ENCODE measurements at places on chromosomes 5 and 9.

DNA sequence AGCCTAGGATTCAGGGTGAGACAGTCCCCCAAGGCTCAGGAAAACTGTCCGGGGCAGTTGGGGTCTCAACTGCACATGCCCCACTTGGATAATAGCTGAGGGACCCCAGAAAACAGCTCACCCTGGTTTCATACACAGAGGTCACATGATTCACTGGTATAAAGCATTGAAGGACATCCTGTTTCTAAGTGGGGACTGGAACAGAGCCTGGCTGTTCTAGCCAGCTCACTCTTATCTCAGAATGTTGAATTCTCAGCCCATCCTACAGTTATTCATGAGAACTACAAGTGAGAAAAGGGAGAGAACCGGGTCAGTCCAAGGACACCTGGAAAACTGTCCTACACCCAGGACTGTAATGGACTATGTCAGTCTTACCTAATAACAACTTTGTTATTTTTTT, 170.9 kb downstream of the FGF1 start:
- DNase-seq, result no peak

- DNase-seq, result no peak
Observed at GRCh38 chr5:143932584-143932983, 120.6 kb downstream of the HMHB1 start.

GRCh38 chr9:132143359-132143758, 18.5 kb upstream of the NTNG2 start:
- DNase-seq, result no peak

DNA sequence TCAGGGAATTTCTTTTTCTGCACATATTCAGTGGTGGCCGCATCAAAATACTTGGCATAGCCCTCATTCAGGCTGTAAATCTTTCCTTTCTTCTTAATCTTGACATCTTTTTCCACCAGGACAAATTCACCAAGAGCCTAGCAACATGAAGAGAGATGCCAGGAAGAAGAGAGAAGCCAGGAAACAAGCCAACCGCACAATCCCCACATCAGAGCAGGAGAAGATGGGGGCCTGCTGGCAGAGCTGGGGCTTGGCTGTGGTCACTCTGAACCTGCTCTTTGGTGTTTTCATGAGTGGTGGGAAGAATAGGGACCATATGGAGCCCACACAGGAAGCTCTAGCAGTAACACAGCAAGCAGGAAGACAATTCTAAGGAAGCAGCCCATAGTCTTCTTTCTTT, 12.4 kb downstream of the PCAT7 start:
- DNase-seq, result no peak

- no peak for DNase-seq
Observed at GRCh38 chr5:143635888-143636287, 176.1 kb upstream of the HMHB1 start.

GRCh38 chr5:14168793-14169262, 25.7 kb downstream of the TRIO start:
- no peak for DNase-seq

DNA sequence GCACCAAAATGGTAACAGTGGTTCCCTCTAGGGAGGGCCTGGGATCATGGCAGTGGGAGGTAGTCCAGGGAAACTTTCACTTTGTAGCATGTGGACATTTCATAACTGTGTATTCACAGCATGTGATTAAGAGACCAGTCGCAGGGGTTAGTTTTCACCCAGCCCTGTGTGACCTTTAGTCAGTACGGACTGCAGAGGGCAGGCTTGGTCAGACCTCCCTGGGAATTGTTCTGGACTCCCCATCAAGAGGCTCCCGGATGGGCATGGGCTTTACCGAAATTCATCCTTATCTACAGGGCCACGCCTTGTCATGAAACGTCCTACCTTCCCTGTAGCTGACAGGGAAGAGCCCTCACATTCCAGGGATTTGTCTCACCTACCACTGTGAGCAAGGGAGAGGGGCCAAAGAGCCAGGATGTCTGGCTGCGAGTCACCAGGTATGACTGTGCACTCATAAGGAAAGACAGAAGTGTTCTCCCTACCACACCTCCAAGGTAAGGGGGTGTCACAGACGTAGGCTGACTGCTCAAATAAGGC, 19.9 kb downstream of the GPX3 start:
- DNase-seq, result no peak

DNA sequence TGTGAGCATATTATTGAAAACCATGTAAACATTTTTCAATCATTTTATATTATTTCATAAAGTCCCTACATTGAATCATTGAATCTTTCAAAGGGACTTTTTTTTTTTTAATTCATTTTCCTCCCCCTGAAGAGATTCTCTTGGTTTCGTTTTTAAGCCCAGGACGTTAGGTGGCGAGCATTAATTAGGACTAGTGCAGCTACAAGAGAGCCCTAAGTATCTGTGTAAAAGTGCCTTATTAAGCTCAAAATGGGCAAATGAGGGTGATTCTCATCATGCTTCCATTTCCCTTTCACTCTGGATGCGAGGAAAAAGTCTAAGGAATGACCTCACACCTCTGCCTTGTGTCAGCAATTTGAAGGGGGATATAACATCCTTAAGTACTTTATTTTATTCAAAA, 517.9 kb upstream of the ITGA1 start:
- DNase-seq, result no peak

DNA sequence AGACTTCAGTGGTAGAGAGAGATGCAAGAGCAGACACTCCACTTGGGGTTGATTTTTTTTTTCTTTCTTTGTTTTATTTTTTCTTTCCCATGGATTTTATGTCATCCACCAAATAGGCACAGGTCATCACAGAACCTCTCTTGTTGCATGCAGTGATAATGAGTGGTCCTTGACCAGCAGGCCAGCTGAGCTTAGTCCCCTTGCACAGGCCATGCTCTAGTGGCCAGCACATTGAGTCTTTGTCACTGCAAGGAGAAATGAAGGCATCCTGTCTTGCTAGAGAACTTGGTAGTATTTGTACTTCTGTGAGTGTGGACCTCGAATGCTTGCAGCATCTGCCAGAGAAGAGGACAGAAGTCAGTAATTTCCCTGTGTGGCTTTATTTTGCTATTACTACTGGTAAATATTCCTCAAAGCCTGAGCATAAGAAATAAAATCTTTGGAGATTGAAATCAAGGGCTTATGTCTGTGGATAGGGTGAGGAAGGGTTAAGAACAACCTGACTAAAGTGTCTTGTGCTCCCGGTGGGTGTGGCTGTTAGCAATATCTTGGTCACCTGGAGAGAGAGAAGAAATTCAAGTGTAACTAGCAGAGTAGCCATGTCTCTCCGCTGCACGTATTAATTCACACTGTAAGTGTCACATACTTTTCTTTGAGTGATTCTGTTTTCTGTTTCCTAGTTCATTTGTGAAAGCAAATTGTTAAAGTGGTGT, 45.3 kb upstream of the NCS1 start:
- DNase-seq, result no peak

- no peak for DNase-seq
Observed at GRCh38 chr5:147390654-147391225, 119.1 kb downstream of the DPYSL3 start.

DNA sequence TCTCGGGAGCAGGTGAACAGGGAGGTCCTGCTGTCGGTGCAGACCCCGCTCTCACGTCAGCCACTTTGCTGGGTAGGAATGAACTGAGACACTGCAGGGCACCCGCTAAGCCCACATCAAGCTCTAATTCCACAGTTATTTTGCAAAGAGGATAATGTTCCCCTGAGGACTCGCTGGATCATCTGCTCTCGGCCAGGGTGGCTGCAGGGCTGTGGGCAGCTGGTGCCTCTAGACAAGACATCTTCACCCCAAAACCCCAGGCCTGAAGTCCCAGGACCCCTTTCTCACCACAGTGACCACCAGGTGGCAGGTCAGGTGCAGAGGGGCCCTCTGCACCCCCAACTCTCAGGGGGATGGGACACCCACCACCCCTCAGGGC, 135.1 kb upstream of the PPP1R26 start:
- DNase-seq, result no peak

DNA sequence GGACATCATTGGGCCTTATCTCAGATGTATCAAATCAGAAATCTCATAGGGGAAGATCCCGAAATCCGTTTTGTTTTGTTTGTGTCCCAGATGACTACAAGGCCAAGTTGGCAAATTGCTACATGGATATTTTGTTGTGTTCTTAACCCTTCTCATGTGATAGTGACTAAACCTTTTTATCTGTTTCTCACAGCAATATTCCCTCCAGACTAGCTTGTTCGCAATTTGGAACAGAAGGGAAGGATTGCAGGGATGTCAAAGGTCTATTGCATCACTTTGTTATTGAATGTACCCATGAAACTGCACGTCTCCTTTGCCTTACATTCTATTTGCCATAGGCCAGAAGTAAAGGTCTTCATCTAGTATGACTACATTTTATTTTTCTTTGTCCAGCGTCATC, 453.9 kb downstream of the NFIB start:
- no peak for DNase-seq

DNA sequence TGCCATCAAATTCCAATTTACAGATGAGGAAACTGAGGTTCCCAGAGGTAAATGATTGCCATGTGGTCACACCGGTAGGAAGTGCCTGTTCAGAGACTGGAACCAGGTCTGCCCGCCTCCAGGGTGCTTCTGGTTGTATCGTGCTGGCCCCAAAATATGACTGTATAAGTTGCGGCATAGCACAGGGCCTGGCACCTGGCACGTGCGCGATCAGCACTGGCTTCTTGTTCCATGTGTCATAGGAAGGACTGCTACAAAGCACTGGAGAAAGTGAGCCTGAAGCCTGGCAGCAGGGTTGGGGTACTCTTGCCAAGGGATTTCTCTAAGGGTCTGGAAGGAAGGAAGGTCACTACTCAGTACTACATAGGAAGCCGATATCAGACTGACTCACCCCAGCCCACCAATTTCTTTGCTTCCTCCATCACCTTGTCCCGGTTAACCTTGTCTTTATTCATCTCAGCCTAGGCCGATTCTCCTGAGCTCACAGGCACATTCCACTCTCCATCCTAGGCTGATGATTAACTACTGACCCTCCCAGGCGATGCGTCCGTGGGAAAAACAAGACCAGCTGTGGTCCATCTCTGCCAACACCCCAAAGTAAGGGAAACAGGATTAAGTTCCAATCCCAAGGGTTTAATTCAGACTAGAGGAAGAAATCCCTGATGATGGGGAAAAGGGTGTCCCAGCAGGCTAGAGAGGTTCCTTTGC, 1.8 kb downstream of the HRH2 start:
- no peak for DNase-seq

- DNase-seq, result no peak
Observed at GRCh38 chr9:17813798-17814197, 234.9 kb downstream of the SH3GL2 start.

- no peak for DNase-seq
Observed at GRCh38 chr5:5370059-5370774, 52.3 kb upstream of the ICE1 start.

DNA sequence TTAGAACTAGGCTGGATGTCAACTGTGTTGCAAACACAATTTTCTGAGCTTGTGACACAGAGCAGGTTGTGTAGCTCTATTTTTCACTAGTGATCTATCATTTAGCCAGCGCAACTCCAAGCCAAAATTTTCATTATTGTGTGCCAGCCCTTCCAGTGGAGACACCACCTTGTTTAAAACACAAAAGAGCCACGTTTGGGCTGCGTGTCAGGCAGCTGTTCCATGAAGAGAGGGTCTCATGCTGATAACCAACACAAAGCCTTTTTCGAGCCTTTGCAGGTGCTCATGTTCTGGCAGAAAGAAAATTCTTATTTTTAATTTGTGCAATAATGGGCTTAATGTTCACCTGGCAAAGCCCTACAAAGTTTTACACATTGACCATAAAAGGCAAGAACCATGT, 237.6 kb upstream of the RGMB start:
- no peak for DNase-seq

GRCh38 chr5:35430381-35431162, 187.1 kb upstream of the SPEF2 start:
- DNase-seq, result no peak

GRCh38 chr9:89293014-89293413, 18.0 kb upstream of the CKS2 start:
- no peak for DNase-seq

- DNase-seq, result no peak
Observed at GRCh38 chr5:32229586-32229985, 55.5 kb upstream of the GOLPH3 start.

DNA sequence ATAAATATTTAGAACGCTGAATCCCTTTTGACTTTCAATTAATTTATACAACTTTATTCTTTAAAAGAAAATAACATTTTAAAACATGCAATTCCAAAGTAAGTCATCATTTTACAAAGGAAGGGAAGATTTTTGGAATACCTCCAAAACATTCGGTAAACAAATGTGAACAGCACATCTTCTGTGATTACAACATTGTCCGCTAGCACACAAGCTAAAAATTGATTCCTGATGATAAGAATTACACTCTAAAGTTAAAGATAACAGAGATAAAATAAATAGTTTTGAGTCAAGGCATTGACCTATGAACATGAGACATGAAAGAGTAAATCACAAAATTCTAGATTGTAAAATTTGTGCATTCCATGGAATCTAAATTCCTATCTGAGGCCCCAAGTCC, 56.2 kb upstream of the TRAF1 start:
- no peak for DNase-seq

DNA sequence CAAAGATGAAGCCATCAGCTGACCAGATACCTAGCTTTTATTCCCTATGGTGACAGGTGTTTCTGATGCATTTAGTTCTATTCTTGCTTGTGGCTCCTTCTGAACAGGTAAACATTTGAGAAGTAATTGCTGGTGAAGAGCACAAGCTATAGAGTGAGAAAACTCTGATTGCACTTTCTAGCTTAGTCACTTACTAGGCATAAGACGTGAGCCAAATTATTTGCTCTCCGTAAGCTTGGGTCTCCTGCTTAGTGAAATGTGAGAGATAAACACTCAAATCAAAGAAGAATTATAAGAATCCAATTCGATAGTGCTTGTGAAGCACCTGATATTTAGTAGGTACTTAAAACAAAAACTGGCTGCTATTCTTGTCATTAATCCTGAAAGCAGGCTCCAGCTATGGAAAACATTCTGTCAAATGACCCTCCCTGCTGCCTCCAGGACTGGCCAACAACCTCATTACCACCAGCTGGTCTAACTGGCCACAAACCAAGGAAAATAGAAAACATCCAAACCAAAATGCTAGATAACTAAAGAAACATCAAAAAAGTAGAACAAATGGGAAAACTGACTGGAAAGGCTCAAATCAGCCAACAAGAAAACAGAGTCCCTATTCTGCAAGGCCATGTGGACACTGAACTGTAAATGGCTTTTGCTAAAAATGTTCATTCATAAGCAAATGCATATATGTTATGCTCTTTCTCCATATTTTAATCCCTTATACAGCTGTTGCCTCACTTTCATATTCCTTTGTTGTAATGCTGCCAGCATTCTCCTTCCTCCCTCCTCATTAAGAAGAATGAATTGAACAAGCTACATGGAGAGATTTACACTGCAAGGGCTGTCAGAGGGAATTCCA, 616.1 kb downstream of the DTWD2 start:
- DNase-seq, result no peak

- no peak for DNase-seq
Observed at GRCh38 chr5:18497089-18497488, 862.8 kb downstream of the TAF11L14 start.

- DNase-seq, result peak; percentile 56
Observed at GRCh38 chr9:105901514-105902109, 207.3 kb downstream of the TMEM38B start.

- no peak for DNase-seq
Observed at GRCh38 chr5:135211083-135211790, 177.2 kb upstream of the PITX1 start.
